ENCODE measurements at places on chromosomes 16 and 17.

- DNase-seq, result no peak
Measured at GRCh38 chr17:43549496-43549895, 3.4 kb upstream of the ETV4 start.

DNA sequence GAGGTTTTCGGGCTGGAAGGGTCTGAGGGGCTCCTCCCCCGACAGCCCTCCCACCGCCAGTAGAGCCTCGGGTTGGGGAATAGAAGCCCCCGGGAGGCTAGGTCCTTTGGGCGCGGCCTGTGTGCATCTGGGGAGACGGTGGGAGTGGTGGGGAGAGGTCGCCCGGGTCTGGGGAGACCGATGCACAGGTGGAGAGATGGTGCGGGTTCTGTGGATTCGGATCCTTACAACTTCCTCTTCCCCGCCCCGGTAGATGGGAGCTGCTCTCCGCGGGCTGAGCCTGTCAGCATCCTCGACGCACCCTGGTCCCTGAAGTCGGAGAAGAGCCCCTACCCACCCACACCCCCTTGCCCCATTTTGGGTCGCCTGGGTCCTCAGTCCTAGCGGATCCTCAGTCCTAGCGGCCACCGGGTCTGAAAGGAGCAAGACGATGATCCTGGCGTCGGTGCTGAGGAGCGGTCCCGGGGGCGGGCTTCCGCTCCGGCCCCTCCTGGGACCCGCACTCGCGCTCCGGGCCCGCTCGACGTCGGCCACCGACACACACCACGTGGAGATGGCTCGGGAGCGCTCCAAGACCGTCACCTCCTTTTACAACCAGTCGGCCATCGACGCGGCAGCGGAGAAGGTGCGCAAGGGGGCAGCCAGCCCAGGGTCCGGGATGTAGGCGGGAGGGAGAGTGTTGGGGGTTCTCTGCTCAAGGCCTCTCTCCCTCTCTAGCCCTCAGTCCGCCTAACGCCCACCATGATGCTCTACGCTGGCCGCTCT, 790 bp downstream of the BCKDK start:
- no peak for DNase-seq

GRCh38 chr17:72520665-72521303, 400.0 kb downstream of the SOX9 start:
- DNase-seq, result no peak

GRCh38 chr17:28717578-28718332, at the start of gene RAB34:
TSS of gene RAB34 (minus strand) at chr17:28717868. CDS start at chr17:28717266, 602 bp downstream.
- DNase-seq, result no peak

GRCh38 chr16:17827313-17827712, 356.6 kb upstream of the XYLT1 start:
- DNase-seq, result no peak

DNA sequence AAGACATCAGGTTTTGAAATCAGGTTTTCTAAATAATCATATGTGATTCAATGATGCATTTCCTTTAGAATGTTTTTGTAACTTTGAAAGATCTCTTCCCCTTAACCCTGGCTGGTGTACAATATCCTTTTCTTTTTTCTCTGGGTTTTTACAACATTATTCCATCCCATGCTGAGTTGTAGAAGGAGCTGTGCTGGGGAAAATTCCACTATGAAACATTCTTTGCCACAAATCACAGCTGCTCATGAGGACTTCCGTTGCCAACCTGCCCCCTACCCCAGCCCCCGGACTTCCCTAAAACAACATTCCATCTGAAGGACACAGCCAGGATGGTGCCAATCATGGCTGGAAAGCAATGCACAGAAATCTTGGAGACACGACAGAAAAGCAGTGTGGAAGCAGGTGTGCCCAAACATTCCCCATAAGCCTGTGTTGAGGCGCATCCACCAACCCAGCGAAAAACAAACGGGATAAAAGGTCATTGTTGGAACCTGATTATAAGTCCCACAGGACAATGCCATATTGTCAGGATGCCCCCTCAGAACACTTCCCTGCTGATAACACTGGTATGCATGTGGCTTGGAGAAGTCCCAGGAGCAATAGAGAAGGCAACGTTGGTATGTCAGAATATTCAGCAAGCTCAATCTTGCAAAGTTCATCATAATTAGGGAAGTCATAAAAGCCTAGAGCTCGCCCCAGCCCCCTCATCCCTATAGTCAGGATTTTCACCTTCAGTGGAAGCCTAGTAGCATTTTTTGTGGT, 475.0 kb downstream of the HS3ST3B1 start:
- no peak for DNase-seq

- DNase-seq, result no peak
Measured at GRCh38 chr16:1288813-1289476, 20.5 kb upstream of the UBE2I start.

- DNase-seq, result no peak
Measured at GRCh38 chr16:87584271-87584670, 18.0 kb upstream of the JPH3 start.

GRCh38 chr16:5001571-5001970, 32.2 kb downstream of the NAGPA start:
- no peak for DNase-seq

GRCh38 chr16:68662035-68662434, 16.9 kb downstream of the CDH3 start:
- no peak for DNase-seq

Data from stimulated activated CD4-positive, alpha-beta T cell treated with anti-CD3 and anti-CD28 coated beads, Interleukin-2, amount 100 ng/mL, for 48 hours (primary cell).